Parietal lobe (tissue), 2 donors: ENCODE measurements at places on chromosomes 3 and 15. TPM values are rescaled to one million over a fixed set of nuclear protein-coding genes. Genes with fewer than 3 reads are reported as not detected.

Gene IGSF10
- total RNA-seq, result 1.9 TPM

Gene GOLGA8Q
- 1.9 TPM for total RNA-seq

Gene NR2F2
- 5.6 TPM for total RNA-seq

Gene GOLGA8B
- total RNA-seq, result 133 TPM

Gene WDR93
- total RNA-seq, result 0.63 TPM

Gene TERC
- total RNA-seq, result 57.6 TPM

Gene LRRC31
- not detected for total RNA-seq

Gene ENTPD3
- total RNA-seq, result 1.9 TPM

Gene C3orf49
- not detected for total RNA-seq

Gene CYP11A1
- total RNA-seq, result not detected

Gene SI
- total RNA-seq, result not detected

Gene SENP8
- 5.6 TPM for total RNA-seq

Gene CYP8B1
- not detected for total RNA-seq

Gene TLE3
- total RNA-seq, result 144 TPM

Gene CFAP91
- total RNA-seq, result 13.5 TPM

Gene SIDT1
- 4.7 TPM for total RNA-seq

Gene AADACL2
- total RNA-seq, result not detected

Gene POMGNT2
- total RNA-seq, result 18.2 TPM

Gene ITIH3
- not detected for total RNA-seq

Gene DZIP1L
- total RNA-seq, result 26.9 TPM

Gene CLK3
- total RNA-seq, result 59.2 TPM

Gene RHOV
- total RNA-seq, result 8.1 TPM

Gene MCF2L2
- 57.3 TPM for total RNA-seq

Gene TMEM158
- 21.3 TPM for total RNA-seq

Gene NPAP1
- total RNA-seq, result 0.94 TPM

Gene BBS4
- 58.8 TPM for total RNA-seq
